ENCODE measurements at places on chromosomes 16 and 17. TPM values are rescaled to one million over a fixed set of nuclear protein-coding genes. Genes with fewer than 3 reads are reported as not detected.

Gene TMEM114
- not detected for total RNA-seq

Gene FAM171A2
- total RNA-seq: 3.0 TPM

Gene CTRB2
- total RNA-seq: 4.1 TPM

Gene PPP1R27
- total RNA-seq: not detected

Gene CACNG5
- total RNA-seq: not detected

Gene KRT25
- total RNA-seq: not detected

Gene SERPINF2
- 29.3 TPM for total RNA-seq

Gene UTS2R
- total RNA-seq: not detected

Gene FBXW10
- 0.51 TPM for total RNA-seq

Gene KRTAP1-5
- total RNA-seq: not detected

Gene NLRC3
- total RNA-seq: 1.2 TPM

Gene DNAH9
- total RNA-seq: 2.2 TPM

Gene KRT9
- not detected for total RNA-seq

Gene ZNF830
- total RNA-seq: 8.7 TPM

Gene TMIGD1
- not detected for total RNA-seq

Gene OR4D1
- total RNA-seq: not detected

Gene SMIM36
- not detected for total RNA-seq

Gene CBX2
- 2.9 TPM for total RNA-seq

Gene CLEC10A
- total RNA-seq: 20.6 TPM

Gene RHBDL1
- total RNA-seq: 0.84 TPM

Gene TM4SF5
- total RNA-seq: not detected

Gene CHRNE
- 1.6 TPM for total RNA-seq

Gene CXCL16
- 51.3 TPM for total RNA-seq

Gene KIF18B
- total RNA-seq: not detected

Gene OR3A2
- 1.2 TPM for total RNA-seq

Gene GPR142
- total RNA-seq: not detected

Gene ABCA3
- 19.5 TPM for total RNA-seq

Gene SKAP1
- 1.1 TPM for total RNA-seq

Gene CD300A
- total RNA-seq: 19.0 TPM

Gene NPIPB8
- total RNA-seq: 1.9 TPM

Gene KRT28
- total RNA-seq: not detected

Gene OR3A1
- not detected for total RNA-seq

Gene KRT15
- not detected for total RNA-seq

Gene EVI2B
- 19.5 TPM for total RNA-seq

Gene HAP1
- 0.13 TPM for total RNA-seq

Gene PPP1R9B
- 56.5 TPM for total RNA-seq

Gene PIK3R5
- total RNA-seq: 34.5 TPM
